ENCODE measurements at places on chromosomes 16 and 17.

GRCh38 chr17:7794075-7794663 lies 39.8 kb upstream of the KDM6B start:
- no peak for DNase-seq

- no peak for DNase-seq
These were observed 31.3 kb downstream of the ASIC2 start for GRCh38 chr17:33261820-33262219.

DNA sequence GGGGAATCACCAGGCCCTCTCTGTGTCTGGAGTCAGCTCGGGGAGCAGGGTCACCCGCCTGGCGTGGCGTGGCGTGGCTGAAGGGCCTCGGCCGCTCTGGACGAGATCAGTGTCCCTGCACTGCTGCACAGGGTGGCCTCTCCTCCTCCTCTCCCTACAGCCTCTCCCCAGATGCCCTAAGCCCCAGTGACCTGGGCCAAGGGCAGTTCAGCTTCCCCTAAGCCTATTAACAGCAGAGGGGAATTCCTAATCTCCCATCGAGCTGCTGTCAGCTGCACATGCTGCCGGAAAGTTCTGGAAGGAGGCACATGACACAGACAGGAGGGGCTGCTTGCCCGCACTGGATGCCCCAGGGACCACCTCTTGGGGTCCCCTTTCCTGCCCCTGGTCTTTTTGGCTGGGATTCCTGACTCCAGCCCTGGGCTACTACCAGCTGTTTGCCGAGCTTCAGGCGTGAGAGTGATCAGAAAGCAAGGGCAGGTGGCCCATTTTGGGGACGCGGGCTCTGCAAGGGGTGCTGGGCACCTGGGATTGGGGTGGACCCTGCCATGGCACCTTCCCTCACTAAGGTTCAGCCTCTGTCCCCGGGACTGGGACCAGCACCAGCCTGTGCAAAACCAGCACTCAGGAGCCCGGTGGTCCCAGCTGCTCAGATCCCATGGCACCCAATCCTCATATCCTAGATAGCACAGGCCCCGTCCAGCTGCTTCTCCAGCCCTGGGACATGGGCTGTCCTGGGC lies 794 bp downstream of the PDE6G start:
- DNase-seq, result no peak

GRCh38 chr16:17076818-17077498 lies 393.8 kb downstream of the XYLT1 start:
- no peak for DNase-seq

DNA sequence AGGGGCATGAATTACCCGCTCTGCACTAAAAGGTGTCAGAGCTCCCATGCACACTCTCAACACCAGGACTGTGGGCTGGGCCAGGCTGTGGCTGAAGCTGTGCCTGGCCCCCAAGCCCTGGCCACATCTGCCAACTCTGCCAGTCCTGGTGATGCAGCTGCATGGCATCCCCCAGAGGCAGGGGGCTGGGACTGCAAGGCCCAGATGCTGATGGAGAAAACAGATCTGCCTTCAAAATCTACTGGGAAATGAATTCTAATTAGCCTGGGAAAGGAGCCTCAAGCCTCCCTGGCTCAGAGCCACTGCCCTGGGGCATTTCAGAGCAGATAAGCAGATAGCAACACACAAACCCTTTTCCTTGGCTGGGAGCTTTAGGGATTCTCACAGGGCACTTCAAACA lies 3.4 kb downstream of the CHST6 start:
- DNase-seq, result peak; percentile 63

DNA sequence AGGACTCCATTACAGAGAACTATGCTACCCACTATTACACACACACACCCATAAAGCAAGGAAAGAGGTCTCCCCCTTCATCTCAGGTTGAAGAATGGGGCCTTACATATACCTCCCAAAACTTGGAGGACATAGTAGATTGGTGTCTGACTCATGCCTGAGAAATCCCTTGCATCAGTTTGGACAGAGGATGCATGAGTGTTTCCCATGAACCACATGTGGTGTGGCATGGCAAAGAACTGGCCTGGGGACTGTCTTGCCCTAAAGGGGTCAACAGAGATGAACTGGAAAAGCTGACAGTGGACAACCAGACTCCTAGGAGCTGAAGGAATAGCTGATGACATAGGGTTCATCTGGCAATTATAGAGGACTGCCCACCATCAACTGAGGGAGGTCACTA lies 54.0 kb downstream of the DYNLRB2 start:
- peak; percentile 62 for DNase-seq

DNA sequence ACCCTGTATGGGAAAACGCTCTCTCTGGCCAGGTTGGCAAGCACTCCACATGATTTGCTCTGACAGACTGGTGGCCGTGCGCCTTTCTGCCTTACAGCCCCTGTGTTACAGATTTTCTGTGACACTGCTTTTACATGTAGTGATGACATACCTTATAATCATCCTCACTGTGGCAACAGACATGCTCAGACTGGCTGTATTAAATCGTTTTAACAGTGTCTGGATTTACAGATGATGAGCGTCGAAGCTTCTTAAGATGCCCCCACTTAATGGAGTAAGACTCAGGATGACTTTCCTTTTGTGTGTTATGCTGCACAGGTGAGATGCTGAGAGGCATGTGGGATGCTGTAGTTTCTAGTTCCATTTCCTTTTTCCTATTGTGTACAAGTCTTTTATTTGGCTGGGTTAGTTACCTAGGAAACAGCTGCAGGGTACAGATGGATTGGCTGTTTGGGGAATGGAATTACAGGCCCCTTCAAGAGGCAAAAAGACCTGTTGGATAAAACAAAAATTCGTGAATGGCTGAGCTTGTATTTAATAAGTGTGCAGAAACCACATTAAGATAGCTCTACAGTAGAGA lies 20.9 kb upstream of the VWA3A start:
- DNase-seq, result no peak

Measured in foreskin fibroblast (primary cell).